ENCODE measurements at places on chromosomes 12 and 14.

GRCh38 chr12:126201981-126202537 is 1136.8 kb downstream of the AACS start:
- no peaks in the 10 kb centered on the region for H3K27me3 ChIP-seq
- H3K4me1 ChIP-seq: peaks cover 7% of the 10 kb centered on the region
- no peak overlapping the region for H3K27ac ChIP-seq
- no peak overlapping the region for H3K4me3 ChIP-seq
- no peaks in the 10 kb centered on the region for H3K36me3 ChIP-seq
- DNase-seq: no peak

- no peaks in the 10 kb centered on the region for H3K27me3 ChIP-seq
- H3K36me3 ChIP-seq: no peaks in the 10 kb centered on the region
- no peak overlapping the region for H3K4me3 ChIP-seq
- no peak for DNase-seq
These were observed 127.7 kb upstream of the PLEKHG7 start for GRCh38 chr12:92574911-92575570.

DNA sequence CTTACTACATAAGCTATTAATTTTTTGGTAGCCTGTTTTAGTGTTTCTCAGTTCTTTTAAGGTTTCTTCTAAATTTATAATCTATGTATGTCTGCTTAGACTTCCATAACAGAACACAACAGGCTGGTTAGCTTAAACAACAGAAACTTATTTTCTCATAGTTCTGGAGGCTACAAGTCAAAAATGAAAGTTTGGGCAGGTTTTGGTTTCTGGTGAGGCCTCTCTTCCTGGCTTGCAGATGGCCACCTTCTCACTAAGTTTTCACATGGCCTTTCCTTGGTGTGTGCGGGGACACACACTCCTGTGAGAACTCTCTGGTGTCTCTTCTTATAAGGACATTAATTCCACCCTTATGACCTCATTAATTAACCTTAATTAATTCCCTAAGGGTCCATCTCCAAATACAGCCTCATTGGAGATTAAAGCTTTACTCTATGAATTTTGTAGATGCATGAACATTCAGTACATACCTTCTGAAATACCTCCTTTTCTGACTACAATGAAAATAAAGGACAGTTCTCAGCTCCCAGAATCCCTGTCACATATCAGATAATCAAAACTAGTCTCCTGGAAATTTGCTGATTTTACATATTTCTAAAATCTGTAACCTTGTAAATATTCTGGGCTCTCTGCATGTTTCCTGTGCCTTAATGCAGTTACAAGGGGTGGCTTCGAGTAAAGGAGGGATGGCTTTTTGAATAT is 23.2 kb upstream of the BMAL2 start:
- no peak overlapping the region for H3K27ac ChIP-seq
- no peak for DNase-seq
- no peaks in the 10 kb centered on the region for H3K27me3 ChIP-seq
- H3K36me3 ChIP-seq: peaks cover 17% of the 10 kb centered on the region
- peaks cover 10% of the 10 kb centered on the region for H3K4me1 ChIP-seq

DNA sequence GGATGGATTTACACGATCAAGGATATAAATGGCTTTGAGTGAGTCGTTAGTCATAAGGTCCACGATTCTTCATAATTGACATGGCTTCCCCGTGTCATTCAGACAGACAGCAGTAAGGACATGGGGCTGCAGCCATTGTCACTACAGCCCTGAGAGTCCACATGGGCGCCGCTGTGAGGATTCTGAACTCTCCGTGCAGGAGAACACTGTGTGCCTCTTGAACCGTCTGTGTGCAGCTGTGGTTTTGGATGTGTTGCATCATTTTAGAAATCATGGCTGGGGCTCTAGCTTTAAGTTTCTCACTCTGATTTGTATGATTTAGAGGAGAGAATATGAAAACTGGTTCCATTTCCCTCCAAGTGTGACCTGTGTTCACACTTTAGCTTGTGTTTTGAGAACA is 47.2 kb downstream of the NPAS3 start:
- H3K4me1 ChIP-seq: no peaks in the 10 kb centered on the region
- no peak overlapping the region for H3K4me3 ChIP-seq
- no peak for DNase-seq

GRCh38 chr12:31406345-31406744 is 80.4 kb upstream of the SINHCAF start:
- no peak overlapping the region for H3K4me3 ChIP-seq
- H3K27ac ChIP-seq: no peak overlapping the region
- DNase-seq: no peak
- H3K27me3 ChIP-seq: no peaks in the 10 kb centered on the region

DNA sequence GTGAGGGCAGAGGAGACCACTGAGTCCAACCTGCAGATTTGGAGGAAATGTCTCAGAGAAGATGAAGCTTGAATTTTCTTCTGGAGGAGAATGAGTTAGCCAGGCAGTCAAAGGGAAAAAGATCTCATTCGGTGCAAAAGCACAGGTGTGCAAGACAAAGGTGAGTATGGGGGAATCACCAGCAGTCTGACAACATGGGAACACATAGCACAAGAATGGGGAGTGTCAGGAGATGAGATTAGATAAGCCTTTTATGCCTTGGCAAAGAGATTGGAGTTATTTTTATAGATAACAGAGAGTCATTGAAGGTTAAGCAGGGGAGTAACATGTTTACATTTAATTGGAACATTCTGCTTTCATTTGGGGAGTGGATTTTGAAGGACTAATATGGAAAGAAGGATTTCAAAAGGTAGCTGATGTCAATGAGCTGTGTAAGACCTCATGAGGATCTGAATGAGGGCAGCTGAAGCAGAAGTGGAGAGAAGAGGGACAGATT is 171.3 kb upstream of the NTF3 start:
- no peaks in the 10 kb centered on the region for H3K36me3 ChIP-seq
- no peaks in the 10 kb centered on the region for H3K27me3 ChIP-seq
- H3K4me1 ChIP-seq: no peaks in the 10 kb centered on the region
- no peak for DNase-seq

GRCh38 chr12:125890971-125891370 is 825.7 kb downstream of the AACS start:
- H3K36me3 ChIP-seq: no peaks in the 10 kb centered on the region
- H3K4me3 ChIP-seq: no peak overlapping the region
- H3K27me3 ChIP-seq: no peaks in the 10 kb centered on the region
- H3K27ac ChIP-seq: no peak overlapping the region
